NCI-H510A (cell line): ENCODE measurements at places on chromosomes 7 and 10.

DNA sequence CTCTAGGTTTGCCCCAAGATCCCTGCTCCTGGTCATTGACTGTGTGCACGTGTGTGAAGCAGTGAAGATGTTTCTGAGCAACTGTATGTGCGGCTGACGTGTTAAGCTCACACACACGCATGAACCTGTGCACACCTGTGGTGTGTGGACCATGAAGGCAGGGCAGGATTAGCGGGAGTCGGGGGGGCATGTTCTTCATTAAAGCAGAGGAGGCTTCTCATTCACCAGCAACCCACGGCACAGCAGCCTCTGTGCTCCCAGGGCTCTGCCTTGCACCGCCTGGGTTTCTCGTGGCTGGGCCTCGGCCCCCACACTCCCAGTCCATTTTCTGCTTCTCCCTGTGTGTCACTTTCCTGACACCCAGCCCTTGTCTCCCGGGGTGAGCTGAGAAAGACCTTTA is 824 bp upstream of the TACR2 start:
- DNase-seq = no peak

DNA sequence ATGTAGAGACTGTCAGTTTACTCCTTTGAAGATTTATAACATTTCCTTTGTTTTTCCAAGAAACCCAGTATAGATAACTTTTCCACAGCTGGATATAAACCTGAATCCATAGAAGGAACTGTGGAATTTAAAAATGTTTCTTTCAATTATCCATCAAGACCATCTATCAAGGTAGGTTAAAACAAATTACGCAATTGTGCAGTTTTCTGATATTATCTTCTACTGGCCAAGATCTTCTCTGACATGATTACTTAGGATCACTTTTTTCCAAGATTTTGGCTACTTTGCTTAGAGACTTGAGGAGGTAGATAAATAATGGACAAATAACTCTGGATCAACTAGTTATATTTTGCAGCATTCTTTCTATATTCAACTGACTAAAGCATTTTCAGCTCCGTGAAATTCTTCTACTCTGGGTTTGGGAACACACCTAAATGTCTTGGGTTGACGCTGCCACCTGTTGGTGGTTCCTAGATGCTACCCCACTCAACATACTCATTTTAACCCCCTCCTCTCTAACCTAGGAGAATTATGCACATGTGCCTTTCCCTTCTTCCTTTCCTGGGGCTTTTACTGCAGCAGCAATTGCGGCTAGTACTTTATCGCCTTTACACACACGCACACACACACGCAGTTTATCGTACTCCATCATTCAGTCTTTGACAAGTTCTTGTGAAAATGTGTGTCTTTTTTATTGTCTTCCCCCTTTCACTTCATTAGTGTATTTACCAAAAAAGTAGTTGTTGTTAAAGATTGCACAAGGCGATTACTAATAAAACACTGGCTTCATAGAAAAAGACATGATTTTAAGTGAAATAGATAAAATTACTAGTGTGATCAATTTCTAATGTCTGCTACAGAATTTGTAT is 32.7 kb downstream of the ABCB5 start:
- no peak for DNase-seq

- no peak for DNase-seq
Measured at GRCh38 chr10:43570971-43571370, 3.4 kb downstream of the ZNF239 start.

DNA sequence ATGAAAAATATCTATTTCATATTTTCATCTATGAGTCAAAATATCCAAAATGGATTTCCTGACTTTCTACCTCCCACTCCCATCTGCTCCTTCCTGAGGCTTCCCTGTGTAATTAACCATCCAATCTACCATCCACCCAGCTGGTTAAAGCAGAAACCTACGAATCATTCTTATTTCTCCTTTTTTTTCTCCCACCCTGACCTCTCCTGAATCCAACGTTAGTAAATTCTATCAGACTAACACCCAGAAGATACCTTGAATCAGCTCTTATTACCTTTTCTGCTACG is 3.7 kb upstream of the LIPF start:
- no peak for DNase-seq

- DNase-seq = no peak
Measured at GRCh38 chr7:98024075-98024474, 34.1 kb upstream of the OCM2 start.

DNA sequence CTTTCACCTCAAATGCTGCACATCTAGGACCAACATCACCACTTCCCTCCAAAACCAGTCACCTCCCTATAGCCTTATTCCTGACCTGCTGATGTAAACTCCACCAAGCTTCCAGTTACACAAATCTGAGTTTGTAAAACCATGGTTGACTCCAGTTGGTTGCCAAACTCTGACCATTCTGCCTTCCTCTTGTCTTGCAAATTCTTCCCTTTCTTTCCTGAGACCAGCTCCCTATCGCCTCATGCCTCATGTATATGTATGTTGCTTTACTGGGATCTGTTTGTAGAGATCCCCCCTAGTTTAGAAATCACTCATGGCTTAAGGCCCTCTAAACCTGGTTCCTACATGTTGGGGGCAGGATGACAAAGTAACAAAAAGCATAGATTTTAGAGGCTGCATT is 31.3 kb downstream of the PAX2 start:
- DNase-seq = no peak

- no peak for DNase-seq
Measured at GRCh38 chr10:120732643-120733313, 118.4 kb upstream of the WDR11 start.

DNA sequence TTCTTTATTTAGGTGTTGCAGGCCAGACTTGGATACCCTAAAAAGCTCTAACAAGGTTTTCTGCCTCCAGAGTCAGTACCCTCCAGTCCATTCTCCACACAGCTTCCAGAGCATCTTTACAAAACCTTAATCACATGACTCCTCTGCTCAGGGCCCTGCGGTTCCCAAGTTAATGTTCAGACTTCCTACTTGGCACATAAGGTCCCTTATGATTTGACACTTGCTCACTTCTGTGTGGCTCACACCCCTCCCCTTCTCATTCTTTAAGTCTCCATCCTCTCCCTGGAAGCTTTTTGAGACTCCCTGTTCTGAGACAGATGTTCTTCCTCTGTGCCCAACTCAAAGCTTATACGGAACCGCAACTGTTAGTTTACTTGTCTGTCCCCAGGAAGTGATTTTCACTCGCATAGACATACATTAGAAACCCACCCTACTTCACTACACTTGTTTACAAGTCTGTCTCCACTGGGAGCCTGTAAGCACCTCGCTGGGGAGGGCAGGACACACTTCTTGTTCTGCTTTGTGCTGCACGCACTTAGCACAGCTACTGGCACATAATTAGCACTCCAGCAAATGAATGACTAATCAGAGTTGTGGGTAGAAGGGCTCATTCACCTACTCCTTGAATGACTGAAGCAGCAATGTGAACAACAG is 154.3 kb upstream of the LAMB4 start:
- DNase-seq = no peak

- DNase-seq = no peak
Measured at GRCh38 chr10:124614003-124614659, 130.0 kb downstream of the FAM53B start.

DNA sequence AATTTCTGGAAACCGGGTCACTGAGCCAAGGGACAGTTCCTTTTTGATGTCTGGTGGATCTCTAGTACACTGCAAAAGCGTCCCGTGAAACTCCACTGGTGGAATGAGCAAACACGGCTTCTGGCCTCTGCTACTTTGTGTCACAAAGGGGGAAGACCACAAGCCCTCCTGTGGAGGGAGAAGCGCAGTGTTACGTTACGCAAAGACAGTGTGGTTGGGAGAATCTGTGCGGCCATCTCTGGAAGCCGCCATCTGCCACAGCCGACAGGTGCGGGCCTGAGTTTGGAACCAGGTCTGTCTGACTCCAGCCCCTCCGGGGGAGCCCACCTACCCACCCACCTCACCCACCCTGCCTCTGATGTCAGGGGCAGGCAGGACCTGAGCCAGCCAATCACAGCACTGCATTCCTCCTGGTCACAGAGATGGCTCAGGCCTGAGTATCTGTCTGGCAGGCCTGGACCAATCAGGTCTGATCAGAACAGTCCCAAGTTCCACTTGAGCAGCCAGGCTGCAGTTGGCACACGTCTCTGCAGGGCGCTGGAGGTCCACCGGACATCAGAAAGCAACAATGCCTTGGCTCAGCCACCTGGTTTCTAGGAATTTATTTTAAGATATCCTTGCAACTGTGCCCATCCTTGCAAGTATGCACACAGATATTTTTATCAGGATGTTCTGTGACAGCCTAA is 3.0 kb upstream of the CYP2W1 start:
- DNase-seq = no peak

- no peak for DNase-seq
Measured at GRCh38 chr10:14552015-14552414, 221.3 kb upstream of the FRMD4A start.

DNA sequence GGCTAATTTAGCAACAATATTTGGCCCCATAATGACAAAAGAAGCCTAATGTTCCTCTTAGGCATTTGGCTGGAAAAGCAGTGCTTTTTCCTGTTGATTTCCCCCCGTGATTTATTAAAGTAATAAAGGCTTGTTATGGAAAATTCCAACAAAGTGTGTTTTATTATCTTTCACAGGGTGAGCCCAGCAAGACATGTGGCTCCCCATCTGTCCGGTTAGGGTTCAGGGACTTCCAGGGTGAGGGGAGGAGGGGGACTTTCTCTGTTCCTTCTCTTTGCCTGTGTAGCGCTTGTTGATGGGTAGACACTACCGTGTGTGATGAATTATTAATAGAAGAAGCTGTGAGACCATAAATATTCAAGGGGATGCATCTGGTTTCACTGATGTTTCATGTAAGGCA is 39.0 kb downstream of the HTR5A start:
- no peak for DNase-seq

GRCh38 chr10:30782537-30783461 is 153.2 kb upstream of the LYZL2 start:
- no peak for DNase-seq

DNA sequence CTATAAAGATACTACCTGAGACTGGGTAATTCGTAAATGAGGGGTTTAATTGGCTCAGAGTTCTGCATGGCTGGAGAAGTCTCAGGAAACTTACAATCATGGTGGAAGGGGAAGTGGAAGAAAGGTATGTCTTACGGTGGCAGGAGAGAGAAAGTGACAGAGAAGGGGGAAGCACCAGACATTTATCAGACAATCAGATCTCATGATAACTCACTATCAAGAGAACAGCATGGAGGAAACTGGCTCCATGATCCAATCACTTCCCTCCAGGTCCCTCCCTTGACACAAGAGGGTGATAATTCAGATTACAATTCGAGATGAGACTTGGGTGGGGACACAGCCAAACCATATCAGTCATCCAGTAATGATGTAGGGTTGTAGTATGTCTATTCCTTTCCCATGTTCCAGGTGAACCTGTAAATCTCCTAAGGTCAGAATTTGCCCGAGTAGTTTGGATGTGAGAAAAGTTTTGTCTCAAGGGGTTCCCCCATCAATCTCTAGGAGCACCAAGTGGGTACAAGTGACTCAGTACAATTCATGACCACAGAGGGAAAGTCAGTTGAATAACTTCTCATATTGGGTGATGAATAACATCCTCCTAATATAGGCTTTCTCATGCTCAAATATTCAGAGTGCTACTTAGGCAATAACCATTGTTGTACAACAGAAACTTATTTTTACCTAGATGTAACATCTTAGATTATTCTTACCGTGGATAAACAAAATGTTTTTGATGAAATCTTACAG is 39.7 kb upstream of the MTPN start:
- DNase-seq = no peak

- DNase-seq = no peak
Measured at GRCh38 chr10:10860455-10860976, 157.2 kb upstream of the CELF2 start.

DNA sequence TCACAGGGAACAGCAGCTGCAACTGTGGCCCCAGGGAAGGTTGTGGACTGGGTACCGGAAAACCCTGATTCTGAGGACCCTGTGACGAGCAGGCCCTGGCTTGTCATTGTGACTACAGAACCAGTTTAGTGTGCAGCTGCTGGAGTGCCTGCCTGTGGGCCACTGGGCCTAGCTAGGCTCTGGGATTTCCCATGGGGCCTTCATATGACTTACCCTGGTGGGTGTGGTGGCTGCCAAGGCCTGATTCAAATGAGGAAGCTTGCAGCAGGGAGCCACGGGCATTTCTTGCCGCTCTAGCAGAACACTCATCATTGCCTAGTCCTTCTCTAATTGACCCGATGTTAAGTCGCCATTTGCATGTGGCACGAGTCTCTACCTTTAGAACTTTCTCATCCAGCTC is 14.7 kb upstream of the CAMK2G start:
- DNase-seq = peak; percentile 54

GRCh38 chr10:3400348-3400747 is 227.8 kb upstream of the PITRM1 start:
- no peak for DNase-seq

DNA sequence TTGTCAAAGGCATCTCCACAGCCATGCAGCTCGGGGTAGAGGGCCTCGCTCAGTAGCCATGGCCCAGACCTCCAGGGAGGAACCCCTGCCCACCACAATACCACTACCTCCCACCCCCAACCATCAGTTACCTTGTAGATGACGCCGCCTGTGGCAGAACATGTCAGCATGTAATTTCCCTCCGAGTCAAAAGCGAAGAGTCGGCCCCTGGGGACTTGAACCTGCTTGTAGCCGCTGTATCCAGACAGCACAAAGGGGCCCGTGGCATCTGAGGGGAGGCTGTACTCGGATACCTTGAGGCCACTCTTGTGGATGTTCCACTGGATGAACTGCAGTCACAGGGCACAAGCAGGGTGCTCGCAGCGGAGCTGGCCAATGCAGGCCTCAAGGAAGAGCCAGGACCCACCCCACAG is 16.3 kb upstream of the CYREN start:
- no peak for DNase-seq

- no peak for DNase-seq
Measured at GRCh38 chr7:21547501-21547900, 4.7 kb downstream of the DNAH11 start.

GRCh38 chr7:55474944-55475854 is 97.1 kb downstream of the VOPP1 start:
- no peak for DNase-seq

DNA sequence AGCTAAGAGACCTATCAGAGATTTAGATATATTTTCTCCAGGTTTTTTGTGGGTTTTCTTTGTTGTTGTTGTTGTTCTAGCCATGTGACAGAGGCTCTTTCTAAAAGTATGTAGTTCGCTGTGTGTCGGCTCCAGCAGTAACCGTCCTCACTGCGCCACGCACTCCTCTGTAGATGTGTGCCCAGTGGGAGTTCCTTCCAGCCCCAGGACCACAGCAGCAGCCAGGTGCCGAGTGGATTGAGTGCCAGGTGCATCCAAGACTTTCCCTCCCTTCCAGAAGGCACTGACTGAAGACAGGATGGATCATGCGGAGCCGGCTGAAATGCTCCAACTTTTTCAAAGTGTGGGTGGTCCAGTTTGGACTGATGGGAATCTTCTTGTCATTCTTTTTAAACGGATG is 31.8 kb downstream of the WDR86 start:
- no peak for DNase-seq

GRCh38 chr10:128277267-128277840 is 151.1 kb upstream of the MKI67 start:
- DNase-seq = no peak

- no peak for DNase-seq
Measured at GRCh38 chr10:112187527-112187926, 4.0 kb upstream of the GPAM start.
